Omental fat pad (tissue), 4 donors: ENCODE measurements at places on chromosomes 2 and 18. TPM values are rescaled to one million over a fixed set of nuclear protein-coding genes. Genes with fewer than 3 reads are reported as not detected.

Gene FMNL2
- 62.1 TPM for total RNA-seq

Gene UBE2E3
- total RNA-seq: 63.4 TPM

DNA sequence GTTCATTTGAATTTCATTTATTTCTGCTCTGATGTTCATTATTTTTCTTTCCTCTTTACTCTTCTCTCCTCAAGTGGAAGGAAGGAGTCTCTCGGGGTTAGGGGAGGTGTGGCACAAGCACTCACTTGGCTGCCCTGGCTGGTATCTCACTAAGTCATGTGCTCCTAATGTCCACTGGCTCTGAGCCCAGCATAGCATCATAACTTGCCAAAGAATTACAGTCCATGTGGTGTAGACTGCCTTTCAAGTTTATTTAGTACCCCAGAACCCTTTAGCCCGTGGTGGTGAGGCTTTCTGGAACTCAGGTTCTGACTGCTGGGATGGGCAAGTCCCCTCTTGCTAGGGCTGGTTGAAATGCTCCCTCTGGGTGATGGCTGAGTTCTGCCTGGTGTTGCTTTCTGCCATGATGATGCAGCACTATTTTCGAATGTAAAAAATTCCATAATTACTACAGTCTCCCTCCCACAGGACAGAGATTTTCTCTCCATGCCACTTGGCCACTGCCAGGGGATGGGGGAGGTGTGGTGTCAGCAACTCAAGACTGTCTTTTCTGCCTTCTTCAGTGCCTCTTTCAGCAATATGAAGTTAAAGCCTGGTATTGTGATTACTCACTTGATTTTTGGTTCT lies 22.2 kb downstream of the SPAG16 start:
- DNase-seq: no peak

DNA sequence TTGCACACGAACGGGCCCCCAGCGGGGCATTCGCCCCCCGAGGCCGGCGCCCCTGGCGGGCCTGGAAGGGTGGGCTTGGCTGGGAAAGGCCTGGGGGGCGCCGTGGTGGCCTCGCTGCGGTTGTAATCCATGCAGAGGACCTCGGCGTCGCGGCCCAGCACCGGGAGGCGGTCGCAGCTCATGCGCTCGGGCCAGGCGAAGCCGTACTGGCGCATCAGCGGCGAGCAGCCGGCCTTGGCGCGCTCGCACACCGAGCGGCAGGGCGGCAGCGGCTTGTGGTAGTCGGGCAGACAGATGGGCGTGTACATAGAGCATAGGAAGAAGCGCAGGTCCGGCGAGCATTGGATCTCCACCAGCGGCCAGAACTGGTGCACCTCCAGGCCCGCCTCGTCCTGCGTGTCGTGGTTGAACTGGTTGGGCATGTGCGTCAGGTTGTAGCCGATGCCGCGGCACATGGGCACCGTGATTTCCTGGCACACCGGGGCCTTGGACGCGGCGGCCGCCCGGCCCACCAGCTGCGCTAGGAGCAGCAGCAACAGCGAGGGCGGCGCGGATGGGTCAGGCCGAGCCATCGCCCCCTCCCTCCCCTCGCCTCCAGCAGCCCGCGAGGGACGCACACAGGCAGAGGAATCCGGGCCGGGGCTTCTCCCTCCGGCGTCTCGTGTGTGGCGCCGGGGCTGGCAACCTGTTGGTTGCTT lies 1.4 kb downstream of the FZD5 start:
- DNase-seq: no peak

- no peak for DNase-seq
These were observed 26.3 kb downstream of the MEX3C start for GRCh38 chr18:51171223-51171622.

DNA sequence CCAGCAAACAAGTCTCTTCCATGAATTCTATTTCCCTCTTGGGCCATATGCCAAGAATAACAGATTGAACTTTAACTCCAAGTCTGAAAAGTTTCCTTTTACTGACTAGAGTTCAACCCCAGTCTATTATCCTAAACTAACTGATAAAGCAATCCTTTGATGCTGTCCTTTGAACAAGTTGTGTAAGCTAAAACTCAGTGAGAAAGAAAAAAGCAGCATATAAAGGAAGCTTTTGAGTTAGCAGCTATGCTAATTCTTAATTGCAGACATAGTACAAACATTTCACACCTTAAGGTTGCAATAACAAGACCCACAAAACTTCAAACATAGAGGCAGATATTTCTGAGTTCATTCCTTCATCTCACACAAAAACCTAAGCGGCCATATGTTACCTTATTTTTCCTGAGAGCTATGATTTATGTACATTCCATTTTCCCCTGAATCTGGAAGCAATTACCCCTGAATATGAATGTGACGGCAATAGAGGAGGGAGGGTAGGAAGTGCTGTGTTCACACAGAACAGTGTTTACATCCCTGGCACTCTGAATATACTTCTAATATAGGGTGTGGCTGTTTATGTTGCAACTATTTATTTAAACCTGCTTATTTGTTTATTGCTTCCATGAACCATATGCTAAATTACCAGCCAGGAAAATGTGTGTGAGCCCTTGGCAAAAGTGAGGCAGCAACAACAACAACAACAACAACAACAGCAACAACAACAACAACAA lies 180.6 kb downstream of the IRS1 start:
- DNase-seq: no peak

DNA sequence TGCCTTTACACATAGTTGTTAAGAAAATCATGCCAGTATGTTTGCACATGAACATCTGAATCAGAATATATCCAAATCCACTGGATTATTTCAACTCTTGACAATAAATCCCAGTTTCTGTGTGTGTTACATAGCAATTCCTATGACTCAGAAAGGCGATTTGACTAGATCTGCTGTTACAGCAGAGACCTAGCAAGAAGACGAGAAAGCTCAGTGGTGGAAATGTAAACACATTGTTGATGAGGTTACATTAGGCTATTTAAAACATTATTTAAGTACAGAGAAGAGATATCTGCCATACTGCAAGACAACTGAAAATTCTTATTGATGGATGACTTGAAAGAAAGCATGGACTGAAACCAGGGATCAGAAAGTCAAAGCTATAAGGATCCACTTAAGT lies 73.0 kb upstream of the SMIM21 start:
- DNase-seq: no peak

DNA sequence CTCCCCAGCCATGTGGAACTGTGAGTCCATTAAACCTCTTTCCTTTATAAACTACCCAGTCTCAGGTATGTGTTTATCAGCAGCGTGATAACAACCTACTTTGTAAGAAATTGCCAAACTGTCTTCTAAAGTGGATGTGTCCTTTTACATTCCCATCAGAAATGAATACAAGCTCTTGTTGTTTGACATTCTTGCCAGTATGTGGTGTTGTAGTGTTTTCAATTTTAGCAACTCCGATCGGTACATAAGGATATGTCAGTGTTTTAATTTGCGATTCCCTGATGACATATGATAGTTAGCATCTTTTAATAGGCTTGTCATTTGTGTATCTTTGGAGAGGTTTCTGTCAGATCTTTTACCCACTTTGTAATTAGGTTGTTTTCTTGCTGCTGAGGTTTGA lies 1156.3 kb upstream of the CRIM1 start:
- DNase-seq: no peak
